Ovary (tissue), 10 donors: ENCODE measurements at places on chromosomes 2 and 18.

GRCh38 chr2:138609446-138609845 is 107.9 kb downstream of the SPOPL start:
- DNase-seq, result no peak

DNA sequence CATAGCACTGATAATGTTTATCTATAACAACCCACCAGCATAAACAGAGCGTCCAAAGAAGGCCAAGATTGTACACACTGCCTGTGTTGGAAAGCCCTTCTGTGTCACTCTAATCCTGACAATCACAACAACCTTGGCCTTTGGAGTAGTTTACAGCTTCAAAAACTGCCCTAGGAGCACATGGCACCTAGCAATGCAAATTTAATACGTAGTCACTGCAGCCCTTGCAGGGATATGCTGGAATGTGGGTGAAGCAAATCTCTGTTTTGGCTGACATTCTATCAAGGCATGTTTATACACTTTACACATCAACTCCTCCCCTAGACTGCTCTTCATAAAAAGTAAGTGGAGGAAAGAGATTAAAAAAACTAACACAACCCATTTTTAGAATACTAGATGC is 66.8 kb downstream of the GRB14 start:
- no peak for DNase-seq

DNA sequence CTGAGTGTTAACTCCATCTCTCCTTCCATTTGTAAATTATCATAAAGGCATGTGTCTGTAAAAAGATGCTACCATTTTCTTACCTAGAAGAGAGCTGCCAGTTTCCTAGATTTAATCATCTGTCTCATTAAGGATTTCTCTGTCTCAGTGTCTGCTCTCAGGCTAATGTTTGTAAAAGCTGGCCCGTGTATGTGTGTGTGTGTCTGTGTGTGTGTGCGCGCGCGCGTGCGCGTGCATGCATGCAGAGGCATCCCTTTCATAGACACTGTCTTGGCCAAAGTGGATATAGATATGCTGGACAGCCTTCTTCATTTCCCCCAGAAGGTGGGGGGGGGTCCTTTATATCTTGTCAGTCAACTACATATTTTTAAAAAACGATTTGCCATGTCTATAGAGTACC is 18.9 kb downstream of the MGAT5 start:
- DNase-seq, result no peak

GRCh38 chr18:79388043-79388442 is 7.7 kb upstream of the NFATC1 start:
- no peak for DNase-seq

GRCh38 chr18:31716362-31716761 is 32.0 kb upstream of the B4GALT6 start:
- no peak for DNase-seq
